ENCODE measurements at places on chromosomes 2 and 18. TPM values are rescaled to one million over a fixed set of nuclear protein-coding genes. Genes with fewer than 3 reads are reported as not detected.

The CMPK2 gene
- not detected for total RNA-seq

The MATN3 gene
- 8.2 TPM for total RNA-seq

The PAX8 gene
- 2.3 TPM for total RNA-seq

The MREG gene
- total RNA-seq: 3.6 TPM

The FBXO41 gene
- 4.0 TPM for total RNA-seq

The VIL1 gene
- not detected for total RNA-seq

The DPYSL5 gene
- not detected for total RNA-seq
